ENCODE measurements at places on chromosomes 6 and 20.

- no peak for DNase-seq
Measured at GRCh38 chr20:57662456-57663240, 42.4 kb upstream of the ZBP1 start.

DNA sequence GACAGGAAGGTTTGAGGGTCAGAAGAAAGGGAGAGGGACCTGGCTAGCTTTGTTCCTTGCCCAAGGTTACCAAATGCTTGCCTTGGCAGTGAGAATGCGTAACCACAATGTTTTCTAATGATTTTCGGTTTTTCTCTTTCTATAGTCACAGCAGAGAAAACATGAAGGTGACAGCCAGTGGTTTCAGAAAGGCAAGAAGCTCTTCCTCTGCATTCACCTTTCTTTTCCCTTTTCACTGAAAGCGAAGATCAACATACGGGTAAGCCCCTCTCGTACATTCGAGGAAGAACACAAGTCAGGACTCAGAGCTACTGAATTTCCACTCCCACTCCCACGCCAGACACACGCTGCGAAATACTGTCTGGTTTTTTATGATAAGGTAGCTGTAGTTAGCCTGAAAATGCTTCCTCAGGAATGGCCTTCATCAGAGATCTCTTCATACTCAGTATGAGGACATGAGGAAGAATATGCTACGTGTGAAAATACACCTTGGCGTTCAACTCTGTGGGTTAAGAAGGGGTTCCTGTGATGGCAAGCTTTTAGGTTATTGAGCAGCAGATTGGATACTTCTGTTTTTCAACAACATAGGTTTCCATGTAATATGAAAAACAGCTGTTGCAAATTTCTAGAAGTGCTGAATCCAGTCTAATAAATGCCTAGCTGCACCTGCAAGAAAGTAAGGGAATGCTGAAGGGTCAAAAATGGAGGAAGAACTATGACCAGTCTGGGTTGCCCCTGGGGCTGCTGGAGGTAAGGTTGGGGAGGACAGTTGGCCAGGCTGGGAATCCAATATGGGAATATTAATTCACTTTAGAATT, 7.4 kb upstream of the CD83 start:
- peak; percentile 87 for DNase-seq

DNA sequence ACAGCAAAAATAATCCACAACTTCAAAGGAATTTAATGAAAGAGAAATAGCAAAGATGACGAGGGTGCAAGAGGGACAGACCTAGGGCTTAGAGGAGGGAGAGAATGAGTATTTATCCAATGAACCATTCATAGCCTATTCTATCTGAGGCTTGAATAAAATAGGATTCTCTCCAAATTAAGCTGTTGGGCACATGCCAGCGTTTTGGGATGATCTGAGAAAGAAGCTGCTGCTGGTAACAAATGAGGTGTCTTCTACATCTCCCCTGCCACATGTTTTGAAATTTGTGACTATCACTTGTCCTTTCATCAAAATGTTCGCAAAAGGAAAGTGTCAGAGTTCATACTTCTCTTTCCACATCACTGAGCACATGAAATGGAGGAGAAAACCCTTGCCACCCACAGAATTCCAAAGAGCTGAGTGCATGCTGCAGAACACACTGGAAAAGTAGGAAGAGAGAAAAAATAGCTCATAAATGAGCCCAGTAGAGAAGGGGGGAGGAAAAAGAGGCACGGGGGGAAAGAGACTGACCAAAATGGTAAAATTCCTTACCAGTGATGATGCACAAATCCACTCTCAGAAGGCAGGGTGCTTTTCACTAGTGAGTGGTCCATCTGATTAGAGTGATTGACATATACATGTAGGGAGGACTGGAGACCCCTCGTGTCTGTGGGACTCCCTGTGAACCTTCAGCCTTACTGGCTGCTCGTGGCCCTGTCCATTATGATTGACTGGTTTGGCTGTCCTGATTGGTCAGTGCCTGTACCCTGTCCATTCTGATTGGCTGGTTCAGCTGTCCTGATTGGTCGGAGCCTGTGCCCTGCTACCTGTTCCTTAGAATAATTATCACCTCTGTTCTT, 180.5 kb downstream of the OGFRL1 start:
- DNase-seq = no peak

GRCh38 chr20:61524951-61525666, 273.0 kb downstream of the CDH4 start:
- no peak for DNase-seq

DNA sequence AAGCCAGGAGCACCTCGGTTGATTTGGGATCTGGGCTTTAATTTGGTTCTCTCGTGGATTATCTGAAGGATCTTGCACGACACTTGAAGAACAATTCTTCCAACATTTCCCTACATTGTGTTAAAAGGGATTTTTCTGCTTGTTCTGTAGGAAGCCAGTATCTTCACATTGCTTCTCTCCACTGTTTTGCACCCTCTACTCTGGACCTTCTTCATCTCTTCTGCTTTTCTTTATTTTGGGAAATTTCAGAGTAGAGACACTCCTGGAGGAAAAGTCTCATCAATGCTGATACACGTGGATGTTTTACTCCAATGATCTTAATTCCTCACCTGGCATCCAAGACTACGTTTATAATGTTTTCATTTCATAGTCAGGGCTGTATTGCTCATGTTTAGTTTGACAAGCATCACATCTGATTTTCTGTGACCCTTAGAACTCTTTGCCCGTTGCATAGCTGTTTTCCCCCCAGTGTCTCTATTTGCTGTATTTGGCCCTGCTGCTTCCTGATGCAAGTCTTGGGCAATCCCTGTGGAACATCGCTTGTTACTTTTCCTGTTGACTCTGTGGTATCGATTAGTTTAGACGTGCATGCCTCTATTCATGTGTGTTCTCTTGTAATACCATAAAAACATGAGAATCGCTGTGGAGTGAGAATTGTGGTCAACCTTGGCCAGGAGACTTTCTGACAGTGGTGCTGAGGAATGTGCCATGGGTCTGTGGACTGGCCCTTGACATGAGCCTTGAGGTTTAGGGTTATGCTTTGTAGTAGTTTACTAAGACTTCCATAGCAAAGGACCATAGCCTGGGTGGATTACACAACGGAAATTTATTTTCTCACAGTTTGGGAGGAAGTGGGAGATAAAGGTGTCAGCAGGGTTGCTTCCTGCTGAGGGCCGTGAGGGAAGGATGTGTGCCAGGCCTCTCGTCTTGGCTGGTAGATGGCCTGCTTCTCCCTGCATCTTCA, 12.5 kb downstream of the PLCB1 start:
- DNase-seq = peak; percentile 9

- DNase-seq = peak; percentile 76
Measured at GRCh38 chr6:137415127-137415833, 78.9 kb downstream of the OLIG3 start.

DNA sequence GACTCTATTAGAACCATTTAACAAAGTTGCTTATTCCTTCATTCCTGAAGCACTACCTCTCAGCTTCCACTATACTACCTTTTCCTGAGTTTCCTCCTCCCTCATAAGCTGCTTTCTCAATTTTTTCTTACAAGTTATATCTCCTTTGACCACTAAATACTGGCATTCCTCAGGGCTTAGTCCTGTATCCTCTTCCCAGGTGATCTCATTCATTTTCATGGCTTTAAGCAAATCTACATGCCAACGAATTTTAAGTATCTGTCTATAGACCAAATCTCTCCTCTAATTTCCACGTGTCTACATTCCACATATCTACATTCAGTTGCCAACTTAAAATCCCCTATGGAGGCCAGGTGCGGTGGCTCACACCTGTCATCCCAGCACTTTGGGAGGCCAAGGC, 134.7 kb downstream of the BTBD9 start:
- no peak for DNase-seq

GRCh38 chr6:34717466-34717865, 20.9 kb upstream of the ILRUN start:
- DNase-seq = no peak

GRCh38 chr20:46549188-46549972, 1.1 kb downstream of the OCSTAMP start:
- DNase-seq = no peak

Measured in GM12865 (cell line).